ENCODE measurements at places on chromosomes 2 and 18.

GRCh38 chr2:180190851-180191250 lies 183.8 kb upstream of the CWC22 start:
- DNase-seq: no peak

DNA sequence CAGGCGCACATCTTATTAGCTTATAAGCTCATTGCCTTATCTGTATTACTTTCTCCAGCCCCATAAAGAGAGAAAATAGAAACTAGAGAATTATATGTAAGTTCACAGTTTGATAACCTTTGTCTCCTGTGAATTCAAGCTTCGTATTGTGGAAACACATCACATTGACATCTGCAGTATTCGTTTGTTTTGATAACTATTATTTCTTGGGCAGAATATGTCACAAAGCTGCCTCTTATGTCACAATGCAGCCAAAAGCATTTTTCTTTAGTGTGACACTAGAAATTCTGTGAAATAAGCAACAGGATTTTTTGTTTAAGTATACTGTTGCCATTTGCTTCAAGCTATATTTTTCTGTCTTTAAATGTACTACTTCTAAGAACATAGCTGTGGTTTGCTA lies 221.5 kb downstream of the DOK6 start:
- no peak for DNase-seq

- no peak for DNase-seq
Measured at GRCh38 chr2:170360546-170361089, 182.7 kb downstream of the MYO3B start.

GRCh38 chr18:66764230-66764629 lies 160.3 kb upstream of the CDH19 start:
- DNase-seq: no peak

DNA sequence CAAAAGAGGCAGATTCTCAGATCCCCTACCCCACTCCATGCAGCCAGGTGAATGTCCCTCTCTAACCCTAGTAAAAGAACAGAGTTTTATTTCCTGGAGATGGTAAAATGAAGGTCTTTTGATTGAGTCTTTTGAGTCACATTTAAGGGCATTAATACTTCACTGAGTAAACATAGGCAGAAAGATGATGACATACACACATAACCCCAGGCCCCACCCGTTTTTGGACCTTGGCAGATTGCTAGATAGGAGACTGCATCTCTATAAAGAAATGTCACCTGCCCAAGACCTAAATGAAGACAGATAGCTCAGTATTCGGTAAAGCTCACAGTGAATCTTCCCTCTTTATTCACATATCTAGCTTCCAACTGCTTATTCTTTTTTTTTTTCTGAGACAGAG lies 28.3 kb upstream of the PEX13 start:
- DNase-seq: no peak

GRCh38 chr2:28239207-28239606 lies 153.5 kb upstream of the FOSL2 start:
- DNase-seq: no peak

DNA sequence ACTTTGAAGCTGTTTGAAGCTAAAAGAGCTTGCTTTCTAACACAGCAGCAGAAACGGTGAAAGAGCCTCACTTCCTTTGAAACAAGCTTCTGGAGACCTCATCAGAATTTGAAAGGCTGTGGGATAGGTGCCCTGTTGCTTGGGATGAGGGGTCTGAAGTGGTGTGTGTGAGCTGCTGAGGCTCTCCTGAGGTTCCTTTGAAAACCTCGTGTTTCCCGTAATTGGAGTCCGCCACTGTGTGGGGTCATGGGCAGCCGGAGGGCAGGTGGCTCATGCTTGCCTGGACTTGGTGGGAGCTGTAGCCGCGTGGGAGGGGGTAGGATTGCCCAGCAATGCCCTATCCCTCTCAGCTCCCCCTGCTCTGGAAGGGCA lies 34.4 kb downstream of the CABLES1 start:
- no peak for DNase-seq

DNA sequence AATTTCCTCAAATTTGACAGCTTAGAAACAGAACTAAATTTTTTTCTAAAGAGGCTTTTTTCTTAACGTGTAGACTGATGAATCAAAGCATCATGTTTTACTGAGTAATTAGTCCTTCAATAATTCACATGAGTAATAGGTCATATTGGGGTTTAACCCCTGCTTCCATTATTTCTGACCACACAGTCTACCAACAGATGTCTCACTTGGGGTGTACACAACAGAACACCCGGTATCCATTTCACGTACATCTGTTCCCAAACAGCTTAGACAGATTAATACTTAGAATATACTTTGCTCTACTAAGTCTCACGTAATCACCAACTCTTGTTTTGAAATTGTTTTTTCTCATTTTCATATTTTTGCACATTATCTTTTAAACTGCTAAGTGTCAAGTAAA lies 14.8 kb downstream of the CERKL start:
- DNase-seq: no peak

DNA sequence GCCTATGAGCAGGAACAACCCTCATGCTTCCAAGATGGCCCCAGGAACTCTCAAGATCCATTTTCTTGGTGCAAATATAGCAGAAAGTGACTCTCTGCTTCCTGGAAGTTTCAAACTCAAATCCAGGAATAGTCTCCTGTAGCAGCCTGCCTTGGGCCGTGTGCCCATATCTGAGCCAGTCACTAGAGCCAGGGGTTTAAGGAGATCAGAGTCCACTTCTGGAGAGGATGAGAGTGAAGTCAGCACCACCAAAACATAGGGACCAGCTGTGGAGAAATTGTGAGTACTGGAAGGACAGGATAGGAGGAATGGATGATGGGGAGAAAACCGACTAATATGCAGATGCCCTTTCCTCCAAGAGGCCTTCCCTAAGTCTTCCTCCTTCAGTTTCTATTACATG lies 33.2 kb downstream of the PSD4 start:
- no peak for DNase-seq

DNA sequence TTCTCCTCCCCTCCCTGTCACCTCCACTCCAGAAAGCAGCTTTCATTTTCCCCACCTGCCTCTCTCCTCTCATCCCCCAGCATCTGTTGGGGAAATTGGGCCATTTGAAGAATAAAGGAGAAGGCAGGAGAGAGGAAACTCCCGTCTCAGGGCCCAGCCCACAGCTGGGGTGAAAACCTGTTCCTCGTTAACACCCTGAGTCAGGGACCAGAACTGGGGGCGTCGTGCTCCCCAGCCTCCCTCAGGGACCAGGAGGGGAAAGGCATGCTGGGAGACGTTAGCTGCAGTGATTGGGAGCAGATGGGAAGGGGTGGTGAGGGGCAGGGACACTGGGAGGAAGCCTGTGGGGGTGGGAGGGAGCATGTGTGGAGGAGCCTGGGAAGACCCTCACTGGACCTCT lies 251.3 kb downstream of the DYSF start:
- DNase-seq: no peak

GRCh38 chr18:24937639-24938275 lies 414.2 kb downstream of the ZNF521 start:
- no peak for DNase-seq

Measured in CD4-positive, alpha-beta T cell treated with Interleukin-10 for 1 hour (primary cell).